HFFc6 (cell line): ENCODE measurements at places on chromosomes 1 and 21.

DNA sequence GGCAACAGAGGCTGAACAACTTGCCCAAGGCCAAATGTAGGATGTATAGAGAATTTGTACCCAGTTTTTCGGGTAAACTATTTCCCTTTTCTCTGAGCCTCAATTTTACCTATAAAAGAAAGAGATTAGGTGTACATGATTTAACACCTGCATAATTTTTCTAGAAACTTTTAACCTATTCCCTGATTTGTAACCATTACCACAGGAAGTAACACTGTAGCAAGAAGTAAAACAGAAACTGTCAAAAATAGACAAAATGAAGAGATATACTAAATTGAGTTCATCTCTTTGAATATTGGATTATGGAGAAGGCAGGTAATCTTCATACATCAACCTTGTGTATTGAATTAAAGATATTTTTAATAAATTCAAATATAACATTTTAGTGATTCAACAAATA lies 136.2 kb downstream of the ZC3H11B start:
- DNase-seq, result no peak

DNA sequence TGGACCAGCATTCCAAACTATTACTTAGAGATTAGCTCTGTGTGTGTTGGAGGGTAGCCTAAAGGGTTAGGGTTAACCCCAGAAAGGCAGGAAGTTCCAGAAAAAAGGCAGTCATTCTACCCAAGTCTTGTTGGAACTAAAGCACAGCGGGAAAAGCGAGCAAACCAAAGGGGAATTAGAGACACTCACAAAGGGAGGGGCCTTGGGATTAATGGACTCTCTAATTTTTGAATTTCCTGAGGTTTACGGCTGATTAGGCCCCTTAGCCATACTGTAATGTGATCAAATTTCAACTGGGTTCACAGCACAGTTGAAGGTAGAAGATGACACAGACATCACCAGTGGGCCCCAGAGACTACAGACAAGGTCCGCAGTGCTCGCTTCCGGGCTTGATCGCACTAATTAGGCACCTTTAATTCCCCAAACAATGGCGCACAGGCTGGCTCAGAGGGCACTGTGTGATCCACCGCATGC lies 28.3 kb downstream of the CAPZB start:
- DNase-seq, result no peak

DNA sequence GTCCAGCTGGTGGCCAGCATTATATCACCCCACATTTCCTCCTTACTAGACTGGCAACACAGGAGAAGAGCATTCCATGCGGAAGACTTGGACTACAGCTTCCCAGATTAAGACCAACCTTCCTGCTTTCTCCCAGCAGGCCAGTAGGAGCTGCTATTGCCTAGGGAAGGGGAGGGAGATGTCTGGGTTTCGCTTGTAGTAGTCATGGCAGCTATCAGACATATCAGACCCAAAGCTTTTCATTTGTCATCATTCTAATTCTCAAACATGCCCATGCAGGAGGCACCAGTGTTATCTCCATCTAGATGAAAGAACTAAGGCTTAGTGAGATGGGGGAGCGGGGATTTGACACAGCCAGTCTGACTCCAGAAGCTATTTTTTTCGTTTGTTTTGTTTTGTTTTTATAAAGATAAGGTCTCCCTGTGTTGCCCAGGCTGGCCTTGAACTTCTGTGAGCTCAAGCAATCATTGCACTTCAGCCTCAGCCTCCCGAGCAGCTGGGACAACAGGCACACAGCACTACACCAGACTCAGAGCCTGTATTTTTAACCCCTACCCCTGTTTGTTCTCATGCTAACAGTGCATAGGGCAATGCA lies 4.5 kb downstream of the PLA2G2A start:
- DNase-seq, result peak; percentile 74

GRCh38 chr21:43640400-43640799 lies 18.9 kb downstream of the HSF2BP start:
- no peak for DNase-seq

- no peak for DNase-seq
Observed at GRCh38 chr1:153610811-153611301, 2.1 kb downstream of the S100A16 start.

DNA sequence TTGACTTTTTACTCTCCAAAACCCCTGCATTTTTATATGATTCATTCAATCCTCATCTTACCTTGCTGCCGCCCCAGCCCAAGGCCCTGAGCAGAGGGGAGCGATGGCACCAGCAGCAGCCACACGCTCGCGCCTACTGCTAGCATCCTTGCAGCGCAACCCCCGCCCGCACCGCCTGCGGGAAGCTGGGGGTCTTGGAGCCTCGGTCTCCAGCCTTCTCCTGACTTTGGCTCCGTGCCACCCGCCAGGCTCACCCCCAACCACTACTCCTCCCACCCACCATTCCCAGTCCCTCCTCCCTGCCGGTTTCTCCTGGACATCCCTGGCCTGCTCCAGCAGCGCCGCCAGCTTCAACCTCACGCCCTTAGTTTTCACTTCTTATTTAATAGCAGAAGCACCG lies 76.6 kb downstream of the RPE65 start:
- no peak for DNase-seq

DNA sequence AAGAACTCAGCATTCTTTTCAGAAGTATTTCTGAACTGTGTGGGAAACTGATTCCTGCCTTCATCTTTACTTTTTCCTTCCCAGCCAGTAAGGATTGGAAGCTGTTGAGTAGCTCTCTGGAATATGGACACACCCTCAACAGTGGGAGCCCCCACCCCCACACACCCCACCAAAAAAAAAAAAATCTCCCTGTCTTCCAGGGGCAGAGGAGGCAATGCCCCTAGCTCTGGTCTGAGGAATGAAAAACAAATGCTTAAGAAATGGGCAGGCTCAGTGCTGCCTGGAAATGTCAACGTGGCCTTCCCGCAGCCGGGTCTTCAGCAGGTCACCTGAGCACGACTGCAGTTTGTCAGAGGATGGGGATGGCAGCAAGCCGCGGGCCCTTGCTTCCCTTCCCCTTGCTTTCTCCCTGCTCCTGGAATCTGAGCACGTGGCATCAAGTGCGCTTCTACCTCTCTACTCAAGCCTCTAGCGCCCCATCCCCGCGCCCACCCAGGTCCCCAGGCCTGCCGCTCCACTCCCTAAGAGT lies 479 bp downstream of the RGS16 start:
- DNase-seq, result no peak

DNA sequence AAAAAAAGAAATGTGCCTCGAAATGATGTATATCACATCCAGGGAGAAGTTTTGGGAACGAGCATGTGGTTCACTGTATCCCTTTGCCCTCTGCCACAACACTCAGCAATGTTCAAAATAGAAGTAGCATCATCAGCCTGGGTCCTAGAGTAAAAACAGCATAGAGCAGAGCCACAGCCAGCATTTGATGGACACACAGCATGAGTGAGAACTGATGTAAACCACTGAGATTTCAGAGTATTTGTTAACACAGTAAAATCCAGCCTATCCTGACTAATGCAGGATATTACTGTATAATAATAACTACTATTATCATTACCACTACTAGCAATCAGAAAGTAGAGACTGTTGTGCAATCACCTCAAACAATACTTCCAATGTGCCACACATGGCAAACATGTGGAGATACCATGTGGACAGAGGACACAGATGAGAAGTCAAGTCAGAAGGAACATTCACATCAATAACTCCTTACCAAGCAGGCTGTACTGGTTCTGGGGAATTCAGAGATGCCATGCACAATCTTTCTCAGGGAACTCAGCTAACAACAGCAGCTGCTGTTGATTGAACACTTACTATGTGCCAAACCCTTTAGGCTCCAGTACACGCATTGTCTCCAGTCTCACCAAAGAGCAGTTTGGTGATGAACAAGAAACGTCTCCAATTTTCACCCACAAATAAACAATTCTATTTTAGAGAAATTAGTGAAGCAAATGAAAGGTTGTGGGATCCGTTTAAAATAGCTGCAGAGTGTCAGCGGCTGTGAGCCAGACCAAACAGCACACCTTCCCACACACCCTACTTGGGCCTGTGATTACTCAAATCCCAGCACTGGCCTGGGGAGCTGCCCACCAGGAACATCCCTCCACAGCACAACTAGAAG lies 16.6 kb upstream of the GFI1 start:
- DNase-seq, result no peak

GRCh38 chr1:33943978-33944377 lies 80.1 kb downstream of the HMGB4 start:
- DNase-seq, result peak; percentile 91

GRCh38 chr1:200849430-200849829 lies 23.4 kb upstream of the GPR25 start:
- no peak for DNase-seq

- DNase-seq, result no peak
Observed at GRCh38 chr1:149965440-149965839, 28.8 kb upstream of the MTMR11 start.

DNA sequence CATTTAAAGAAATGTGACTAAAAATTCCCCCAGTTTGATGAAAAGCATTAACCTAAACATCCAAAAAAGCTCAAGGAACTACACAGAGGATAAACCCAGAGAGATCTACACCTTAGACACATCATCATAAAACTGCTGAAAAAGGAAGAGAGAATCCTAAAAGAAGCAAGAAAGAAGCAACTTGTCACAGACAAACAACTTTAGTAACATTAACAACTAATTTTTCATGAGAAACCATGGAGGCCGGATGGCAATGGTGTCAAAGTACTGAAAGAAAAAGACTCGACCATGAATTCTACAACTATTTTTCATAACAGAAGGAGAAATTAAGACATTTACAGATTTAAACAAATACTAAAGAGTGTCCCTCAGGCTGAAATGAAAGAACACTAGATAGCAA lies 17.7 kb downstream of the ZNF644 start:
- DNase-seq, result no peak

- no peak for DNase-seq
Observed at GRCh38 chr1:6075748-6076147, 30.1 kb downstream of the KCNAB2 start.

GRCh38 chr1:229474509-229474908 lies 33.6 kb downstream of the NUP133 start:
- no peak for DNase-seq

- no peak for DNase-seq
Observed at GRCh38 chr1:125065821-125066180, 3881.0 kb downstream of the SRGAP2C start.

DNA sequence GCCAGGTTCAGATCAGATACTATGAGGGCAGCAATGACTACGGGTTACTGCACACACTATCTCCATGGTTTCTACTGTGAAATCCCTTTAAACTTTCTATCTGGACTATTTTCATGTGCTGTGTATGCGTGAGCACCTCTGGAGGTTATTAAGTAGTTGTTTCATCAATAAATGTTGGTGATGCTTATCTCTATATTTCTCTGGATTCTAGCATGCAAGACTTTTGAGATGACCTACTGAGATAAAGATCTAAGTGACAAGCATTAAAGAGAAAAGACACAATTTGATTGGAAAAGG lies 194.0 kb downstream of the NRIP1 start:
- DNase-seq, result no peak

- no peak for DNase-seq
Observed at GRCh38 chr1:47225430-47226100, 6.5 kb downstream of the TAL1 start.

- no peak for DNase-seq
Observed at GRCh38 chr21:34946916-34947534, 102.1 kb downstream of the RUNX1 start.

DNA sequence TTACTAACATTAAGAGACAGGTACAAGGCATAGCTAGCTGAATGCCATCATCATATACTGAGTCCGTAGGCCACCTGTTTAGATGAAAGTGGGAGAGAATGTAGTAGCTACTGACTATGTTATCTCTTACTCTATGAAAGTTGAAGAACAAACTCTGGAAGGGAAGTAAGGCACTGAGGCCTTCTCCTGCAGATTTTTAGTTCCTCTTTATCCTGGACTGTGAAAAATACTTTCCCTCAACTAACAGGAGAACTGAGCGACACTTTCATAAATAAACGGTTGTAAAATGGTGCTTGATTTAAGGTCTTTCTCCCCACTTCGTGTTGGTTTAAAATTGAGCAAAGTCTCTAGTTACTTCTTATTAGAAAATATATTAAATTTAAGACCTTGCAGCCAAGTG lies 101.9 kb downstream of the FNBP1L start:
- no peak for DNase-seq

GRCh38 chr1:910881-911721 lies 12.6 kb upstream of the SAMD11 start:
- peak; percentile 30 for DNase-seq

DNA sequence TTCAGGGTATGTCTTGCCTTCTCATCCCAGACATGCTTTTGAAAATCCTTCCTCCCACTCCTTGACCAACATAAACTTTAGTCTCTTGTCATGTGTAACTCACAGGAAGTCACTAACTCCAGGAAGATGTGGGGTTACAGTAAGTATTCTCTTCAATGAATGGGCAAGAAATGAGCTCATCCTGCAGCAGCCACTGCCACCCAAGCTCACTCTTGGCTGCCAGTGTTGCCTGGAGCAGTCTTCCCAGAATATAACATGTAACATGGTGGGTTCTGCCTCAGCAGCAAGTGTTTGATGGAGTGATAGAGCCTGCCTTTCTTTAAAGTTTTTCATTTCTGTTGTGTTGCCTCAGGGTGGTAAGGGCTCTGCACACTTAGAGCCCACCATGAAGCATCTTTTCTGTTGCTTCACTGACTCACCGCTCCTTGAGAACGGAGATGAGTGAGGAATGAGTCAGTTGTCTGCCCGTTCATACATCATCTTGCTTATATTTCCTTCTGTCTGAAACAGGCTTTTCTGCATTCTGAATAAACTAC lies 187.0 kb downstream of the TPR start:
- DNase-seq, result peak; percentile 89

DNA sequence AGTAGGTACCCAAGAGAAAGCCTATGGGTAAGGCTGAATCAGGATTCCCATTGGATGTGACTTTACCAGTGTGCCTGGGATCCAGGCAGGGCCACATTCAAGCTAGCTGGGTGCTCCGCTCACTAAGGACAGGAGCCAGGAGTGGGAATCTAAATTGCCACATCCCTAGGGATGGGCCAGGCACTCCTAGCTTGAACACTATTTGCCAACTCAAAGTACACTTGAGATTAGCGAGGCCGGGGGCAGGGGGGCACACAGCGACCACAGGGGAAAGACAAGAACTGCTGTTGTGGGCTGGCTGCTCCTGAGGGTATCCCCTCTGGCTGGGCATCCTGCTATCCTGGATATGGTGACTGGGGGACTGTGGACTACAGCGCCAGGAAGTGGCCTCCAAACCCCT lies 4.3 kb downstream of the SLC45A3 start:
- no peak for DNase-seq

- peak; percentile 43 for DNase-seq
Observed at GRCh38 chr1:156805766-156806511, 10.7 kb downstream of the SH2D2A start.
